ENCODE measurements at places on chromosomes 4 and X.

DNA sequence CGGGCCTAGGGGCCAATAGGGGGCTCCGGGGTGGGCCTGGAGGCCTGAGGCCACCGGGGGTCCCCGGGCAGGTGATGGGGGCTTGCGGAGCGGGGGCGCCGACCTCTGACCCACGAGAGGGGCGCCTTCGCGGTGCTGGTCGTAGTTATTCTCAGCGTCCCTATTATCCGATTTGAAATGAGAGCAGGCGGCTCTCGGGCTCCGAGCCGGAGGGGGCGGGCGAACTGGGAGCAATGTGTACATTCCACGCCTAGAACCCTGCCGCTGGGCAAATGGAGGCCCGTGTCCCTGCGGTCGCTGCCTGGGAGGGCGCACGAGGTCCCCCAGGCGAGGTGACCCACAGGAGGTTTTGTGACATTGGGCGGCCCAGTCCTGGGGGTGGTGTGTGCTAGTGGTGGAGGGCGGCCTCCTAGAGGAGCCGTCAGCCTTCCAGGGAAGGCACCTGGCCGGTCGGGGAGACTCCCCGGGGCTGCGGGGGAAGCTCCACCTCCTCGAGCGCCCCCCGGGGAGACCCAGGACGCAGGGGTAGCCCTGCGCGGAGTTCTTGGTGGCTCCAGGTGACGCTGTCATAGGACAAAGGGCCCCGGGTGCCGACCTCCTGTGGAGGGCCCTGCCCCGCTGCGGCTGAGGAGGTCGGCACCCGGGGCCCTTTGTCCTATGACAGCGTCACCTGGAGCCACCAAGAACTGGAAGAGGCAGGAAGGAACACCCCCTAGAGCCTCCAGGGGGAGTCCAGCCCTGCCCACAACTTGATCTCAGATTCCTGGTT lies 102.6 kb upstream of the PRKX start:
- peak; percentile 28 for DNase-seq

GRCh38 chr4:160835789-160836188 lies 1328.0 kb downstream of the FSTL5 start:
- DNase-seq, result no peak

GRCh38 chr4:165537028-165537648 lies 158.3 kb downstream of the CPE start:
- DNase-seq, result no peak

GRCh38 chrX:88604433-88605221 lies 142.4 kb upstream of the CPXCR1 start:
- no peak for DNase-seq

- DNase-seq, result no peak
Measured at GRCh38 chrX:12798601-12799000, 7.4 kb downstream of the PRPS2 start.

- no peak for DNase-seq
Measured at GRCh38 chr4:89369581-89369980, 62.0 kb upstream of the GPRIN3 start.

DNA sequence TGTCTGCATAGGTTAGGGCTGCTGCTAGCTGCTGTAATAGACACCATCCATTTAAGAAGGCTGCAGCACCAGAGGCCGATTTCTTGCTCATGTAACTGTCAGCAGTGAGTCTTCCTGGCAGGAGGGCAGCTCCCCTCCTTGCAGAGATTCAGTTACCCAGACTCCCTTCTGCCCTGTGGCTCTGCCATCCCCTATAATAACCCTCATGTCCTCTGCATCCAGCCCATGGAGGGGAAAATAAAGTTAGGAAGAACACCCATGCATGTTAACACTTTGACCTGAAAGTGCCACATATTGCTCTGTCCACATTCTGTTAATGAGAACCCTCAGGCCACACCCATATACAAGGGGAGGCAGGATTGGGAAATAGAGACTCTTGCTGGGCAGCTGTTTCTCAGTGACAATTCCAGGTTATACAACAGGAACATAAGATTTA lies 5.4 kb downstream of the STBD1 start:
- DNase-seq, result no peak
